ENCODE measurements at places on chromosomes 12 and 14. TPM values are rescaled to one million over a fixed set of nuclear protein-coding genes. Genes with fewer than 3 reads are reported as not detected.

The PMCH gene
- not detected for total RNA-seq

The LRP1-AS gene
- total RNA-seq: not detected

The GPR68 gene
- 0.64 TPM for total RNA-seq

The CD163 gene
- 18.8 TPM for total RNA-seq

The ABCC9 gene
- total RNA-seq: 49.5 TPM

The AVPR1A gene
- total RNA-seq: 38.7 TPM

The TOMM20L gene
- total RNA-seq: not detected

The ARHGEF25 gene
- 29.2 TPM for total RNA-seq

The FAM186B gene
- 0.47 TPM for total RNA-seq

The TBC1D30 gene
- total RNA-seq: 9.5 TPM

The REP15 gene
- total RNA-seq: 1.6 TPM

The ABHD12B gene
- not detected for total RNA-seq

The ZNF219 gene
- total RNA-seq: 19.1 TPM

The RIPK3 gene
- 4.3 TPM for total RNA-seq

The INSM2 gene
- not detected for total RNA-seq

The PCED1B gene
- 3.3 TPM for total RNA-seq

The TAS2R19 gene
- total RNA-seq: 14.1 TPM

The CKB gene
- 140 TPM for total RNA-seq

The GOLT1B gene
- total RNA-seq: 19.4 TPM

The ABCD2 gene
- 0.12 TPM for total RNA-seq

The SPTB gene
- total RNA-seq: 89.3 TPM

The KRT78 gene
- total RNA-seq: not detected

The KLRB1 gene
- total RNA-seq: 1.8 TPM

The CLMN gene
- total RNA-seq: 34.1 TPM

The NUP37 gene
- 17.0 TPM for total RNA-seq

The LRIG3 gene
- total RNA-seq: 82.7 TPM

The GYS2 gene
- total RNA-seq: not detected

The C3AR1 gene
- 5.8 TPM for total RNA-seq

The SLC25A47 gene
- total RNA-seq: not detected

The POLE gene
- total RNA-seq: 79.2 TPM

The TSFM gene
- 15.0 TPM for total RNA-seq

The NKX2-1 gene
- not detected for total RNA-seq

The GPX2 gene
- total RNA-seq: 2.5 TPM

The FZD10 gene
- total RNA-seq: 4.8 TPM

The KRT3 gene
- not detected for total RNA-seq

The LRCOL1 gene
- 1.6 TPM for total RNA-seq

The NEK9 gene
- 110 TPM for total RNA-seq

The ACTR10 gene
- 46.0 TPM for total RNA-seq

The SLC6A13 gene
- total RNA-seq: 25.9 TPM

The OR11H6 gene
- not detected for total RNA-seq

The AJUBA gene
- total RNA-seq: 63.2 TPM

The MGP gene
- 54.7 TPM for total RNA-seq

The RNASE12 gene
- total RNA-seq: not detected
